Liver (tissue), 10 donors: ENCODE measurements at places on chromosomes 12 and 14. TPM values are rescaled to one million over a fixed set of nuclear protein-coding genes. Genes with fewer than 3 reads are reported as not detected.

The B4GALNT3 gene
- total RNA-seq = 0.25 TPM

The ZBTB1 gene
- 29.3 TPM for total RNA-seq

DNA sequence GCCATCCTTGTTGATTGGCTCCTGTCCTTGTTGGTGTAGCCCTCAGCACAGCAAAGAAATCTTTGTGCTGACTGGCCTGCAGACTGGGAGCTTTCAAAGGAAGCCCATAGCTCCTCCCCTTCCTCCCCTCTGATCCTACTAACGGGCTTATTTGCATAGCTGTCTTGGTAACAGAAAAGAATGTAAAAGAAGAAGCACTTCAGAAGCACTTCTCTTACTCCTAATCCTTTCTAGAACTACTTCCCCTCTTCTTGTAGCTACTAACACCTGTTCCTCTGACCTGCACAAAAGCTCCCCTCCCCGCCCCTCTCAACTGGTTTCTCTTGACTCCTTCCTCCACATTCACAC lies 14.3 kb upstream of the RIC8B start:
- no peak for DNase-seq

DNA sequence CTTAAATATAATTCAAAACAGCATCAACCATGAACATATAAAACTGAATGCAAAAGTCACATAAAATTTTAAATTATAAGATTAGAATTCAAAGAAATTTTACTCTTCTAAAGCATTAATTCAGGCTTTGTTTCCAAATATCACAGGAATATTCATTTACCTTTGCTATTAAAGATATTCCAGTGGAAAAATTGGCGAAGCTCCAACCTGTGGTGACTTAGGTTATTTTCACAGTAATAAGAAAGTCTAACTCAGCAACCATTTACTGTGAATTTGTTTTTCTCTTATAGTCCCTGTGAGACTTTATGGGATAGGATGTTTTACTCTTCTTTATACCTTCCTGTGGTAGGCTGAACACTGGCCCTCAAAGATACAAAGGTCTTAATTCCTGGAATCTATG lies 3.2 kb downstream of the WDR89 start:
- DNase-seq = no peak

DNA sequence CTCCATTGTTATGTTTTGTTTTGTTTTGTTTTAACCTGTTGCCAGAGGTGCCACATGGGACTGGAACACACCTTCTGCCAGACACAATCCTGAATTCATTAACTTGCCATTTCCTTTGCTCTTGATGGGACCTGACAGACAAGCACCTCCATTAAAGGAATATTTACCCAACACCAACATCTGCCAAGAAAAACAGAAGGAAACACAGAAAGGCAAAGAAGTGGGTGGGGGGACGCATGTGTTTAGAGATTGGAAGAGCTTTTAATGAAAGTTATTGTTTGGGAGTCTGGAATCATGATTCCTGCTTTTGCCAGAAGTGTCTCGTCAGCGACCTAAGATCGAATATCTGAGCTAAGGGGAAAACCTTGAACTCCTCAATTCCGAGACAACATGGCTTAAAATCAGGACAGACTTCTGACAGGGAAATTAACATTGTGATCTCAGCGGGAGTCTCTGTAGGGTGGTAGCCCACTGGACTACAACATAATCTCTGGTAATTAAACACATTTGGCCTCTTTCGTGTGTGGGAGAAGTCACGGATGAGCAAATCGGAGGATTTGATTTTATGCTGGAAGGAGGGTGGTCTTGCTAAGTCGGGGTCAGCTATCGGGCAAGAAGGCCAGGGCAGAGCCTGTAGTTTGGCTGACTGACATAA lies 210.4 kb upstream of the FAR2 start:
- no peak for DNase-seq

DNA sequence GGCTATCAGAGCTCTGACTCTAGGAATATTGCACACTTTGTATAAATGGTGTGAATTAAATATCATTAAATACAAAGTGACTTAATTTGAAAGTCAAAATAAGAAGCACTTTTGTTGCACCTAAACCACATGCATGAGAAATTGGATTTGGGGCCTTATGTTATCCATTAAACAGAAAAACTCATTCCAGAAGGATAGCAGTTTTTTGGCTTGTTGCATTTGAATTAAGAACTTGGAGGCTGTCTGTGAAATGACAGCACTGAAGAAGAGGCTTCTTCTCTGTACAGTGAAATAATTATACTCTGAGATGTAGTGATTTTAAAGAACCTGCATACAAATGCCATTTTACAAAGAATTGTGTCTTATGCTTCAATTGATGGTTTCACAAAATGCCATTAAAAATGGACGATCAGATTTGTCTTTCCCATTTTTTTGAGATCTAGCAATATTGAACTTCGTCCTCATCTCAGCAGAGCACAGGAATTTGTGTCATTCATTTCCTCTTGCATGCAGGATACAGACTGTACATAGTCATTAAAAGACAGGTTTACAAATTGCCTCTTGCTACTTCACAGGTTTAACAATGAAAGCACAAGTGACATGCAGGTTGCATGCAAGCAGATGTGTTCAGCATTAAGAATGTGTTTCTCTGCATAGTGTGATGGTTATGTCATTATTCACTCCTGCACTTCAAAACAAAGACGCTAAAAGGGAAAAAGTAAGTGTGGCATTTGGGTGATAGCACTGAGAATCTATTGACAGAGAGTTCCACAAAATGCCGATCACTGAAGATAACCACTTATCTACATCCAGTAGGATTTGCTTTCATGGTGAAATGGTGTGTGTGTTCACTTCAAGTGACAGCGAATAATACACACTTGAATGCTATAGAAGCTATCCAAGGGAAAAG lies 35.9 kb upstream of the PYGL start:
- DNase-seq = no peak

The TAS2R46 gene
- total RNA-seq = 6.7 TPM

DNA sequence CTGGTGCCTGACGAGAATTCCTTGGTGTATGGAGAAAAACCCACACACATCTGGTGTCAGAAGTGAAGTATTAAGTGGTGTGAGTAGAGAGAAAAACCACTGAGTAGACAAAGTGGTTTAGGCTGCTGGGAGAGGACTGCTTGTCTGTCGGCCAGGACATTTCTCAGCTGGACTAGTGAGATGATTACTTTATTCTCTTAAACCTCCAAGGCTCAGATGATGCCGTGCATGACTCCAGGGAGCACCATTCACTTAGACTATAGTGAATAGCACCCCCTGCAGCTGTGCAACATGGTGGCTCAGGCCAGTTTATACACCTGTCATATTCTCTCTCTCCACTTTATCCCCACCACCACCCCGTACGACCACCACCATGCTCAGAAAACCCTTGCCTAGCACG lies 28.5 kb upstream of the NFYB start:
- no peak for DNase-seq

GRCh38 chr14:91364524-91365270 lies 52.9 kb downstream of the CCDC88C start:
- no peak for DNase-seq

The TRPV4 gene
- 1.3 TPM for total RNA-seq

DNA sequence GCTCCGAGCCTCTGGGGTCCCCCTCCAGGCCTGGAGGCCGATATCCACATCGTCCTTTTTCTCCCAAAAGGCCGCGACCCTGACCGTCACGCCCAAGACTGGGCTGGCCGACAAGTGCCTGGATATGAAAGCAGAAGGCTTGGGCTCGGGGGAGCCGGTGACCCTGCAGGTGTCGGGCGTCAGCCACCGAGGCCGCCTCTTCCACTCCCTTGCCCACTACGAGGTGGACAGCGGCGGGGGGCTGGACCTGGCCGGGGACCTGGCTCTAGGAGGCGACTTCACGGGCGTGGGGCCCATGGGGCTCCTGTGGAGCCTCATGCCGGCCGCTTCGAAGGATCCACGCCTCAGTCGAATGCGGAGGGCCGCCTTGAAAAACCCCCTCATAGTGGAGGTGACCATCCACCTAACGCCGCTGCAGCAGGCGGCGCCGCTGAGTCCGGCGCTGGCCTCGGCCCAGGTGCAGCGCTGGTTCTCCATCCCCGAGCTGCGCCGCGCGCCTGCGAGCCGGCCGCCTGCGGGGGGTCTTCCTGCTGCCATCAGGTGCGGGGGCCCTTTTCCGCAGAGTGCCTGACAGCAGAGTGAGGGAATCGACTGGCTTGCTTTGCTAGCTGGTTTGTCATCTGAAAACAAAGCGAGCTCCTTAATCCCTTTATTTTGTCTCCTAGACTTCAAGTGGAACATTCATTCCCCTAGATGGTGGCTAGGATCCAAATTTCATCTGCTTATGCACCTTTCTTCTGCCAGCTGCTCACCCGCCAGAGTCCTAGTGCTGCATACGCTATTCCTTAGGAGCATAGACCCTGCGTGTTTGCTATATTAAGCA lies 10.6 kb upstream of the DNAL1 start:
- DNase-seq = peak; percentile 43

- DNase-seq = peak; percentile 52
Measured at GRCh38 chr14:95432144-95433093, 84.0 kb downstream of the SYNE3 start.
